ENCODE measurements at places on chromosomes 1 and 21.

DNA sequence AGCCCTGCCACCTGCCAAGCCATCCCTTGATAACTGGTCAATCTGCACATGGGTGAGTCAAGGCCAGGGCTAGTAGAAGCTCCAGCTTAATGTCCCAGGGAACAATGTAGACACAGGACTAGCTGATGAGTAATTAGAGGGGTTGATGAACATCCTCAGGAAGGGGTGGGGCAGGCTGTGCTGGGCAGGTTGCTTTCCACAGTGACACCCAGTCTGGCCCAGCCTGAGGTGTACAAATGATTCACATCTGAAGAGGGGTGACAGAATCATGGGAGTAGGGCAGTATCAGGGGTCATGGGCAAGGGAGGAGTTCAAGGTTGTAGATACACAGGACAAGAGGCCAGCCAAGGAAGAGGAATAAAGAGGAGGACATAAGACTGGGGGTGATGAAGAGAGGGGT, 4.3 kb downstream of the LPAR3 start:
- DNase-seq = no peak

DNA sequence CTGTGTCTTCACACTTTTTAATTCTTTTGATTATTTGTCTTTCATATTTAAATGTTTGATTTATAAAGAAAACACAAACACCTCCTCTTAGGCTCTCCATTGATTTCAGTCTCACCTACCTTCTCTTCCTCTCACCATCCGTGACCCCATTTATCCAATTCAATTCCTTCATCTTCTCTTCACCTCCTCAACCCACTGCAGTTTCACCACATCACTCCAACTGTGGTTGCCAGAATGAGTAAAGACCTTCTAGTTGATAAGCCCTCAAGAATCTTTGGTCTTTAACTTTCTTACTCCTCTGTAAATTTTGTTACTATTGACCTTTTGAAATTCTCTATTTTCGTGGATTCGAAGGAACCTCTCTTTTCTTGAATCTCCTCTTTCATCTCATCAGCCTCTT, 260.7 kb downstream of the CHRM3 start:
- DNase-seq = no peak

DNA sequence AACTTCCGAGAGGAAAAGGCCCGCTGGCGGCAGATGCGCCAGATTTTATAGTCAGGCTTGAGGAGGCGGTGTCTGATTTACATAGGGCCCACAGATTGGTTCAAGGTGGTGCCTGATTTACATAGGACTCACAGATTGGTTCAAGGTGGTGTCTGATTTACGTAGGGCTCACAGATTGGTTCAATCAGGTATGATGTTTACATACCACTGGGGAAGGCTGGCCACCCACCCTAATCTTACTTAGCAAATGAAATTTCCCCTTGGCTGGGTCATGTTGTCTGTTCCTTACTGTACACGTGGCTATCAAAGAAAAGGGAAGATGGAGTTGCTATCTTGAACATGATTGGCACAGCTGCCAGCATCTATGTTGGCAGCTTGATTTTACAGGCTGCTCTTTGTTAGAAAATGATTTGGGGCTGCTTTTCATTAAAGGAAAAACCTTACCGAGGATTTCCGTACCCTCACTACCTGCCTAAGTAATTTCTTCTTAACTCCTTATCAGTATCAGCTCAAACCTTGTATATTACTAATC, 96.3 kb downstream of the SETD4 start:
- DNase-seq = no peak

GRCh38 chr21:26225046-26225445, 54.5 kb upstream of the APP start:
- DNase-seq = no peak

GRCh38 chr1:117681093-117681900, 75.4 kb downstream of the TENT5C start:
- no peak for DNase-seq

- no peak for DNase-seq
Observed at GRCh38 chr21:33871171-33871570, 44.4 kb downstream of the ATP5PO start.

DNA sequence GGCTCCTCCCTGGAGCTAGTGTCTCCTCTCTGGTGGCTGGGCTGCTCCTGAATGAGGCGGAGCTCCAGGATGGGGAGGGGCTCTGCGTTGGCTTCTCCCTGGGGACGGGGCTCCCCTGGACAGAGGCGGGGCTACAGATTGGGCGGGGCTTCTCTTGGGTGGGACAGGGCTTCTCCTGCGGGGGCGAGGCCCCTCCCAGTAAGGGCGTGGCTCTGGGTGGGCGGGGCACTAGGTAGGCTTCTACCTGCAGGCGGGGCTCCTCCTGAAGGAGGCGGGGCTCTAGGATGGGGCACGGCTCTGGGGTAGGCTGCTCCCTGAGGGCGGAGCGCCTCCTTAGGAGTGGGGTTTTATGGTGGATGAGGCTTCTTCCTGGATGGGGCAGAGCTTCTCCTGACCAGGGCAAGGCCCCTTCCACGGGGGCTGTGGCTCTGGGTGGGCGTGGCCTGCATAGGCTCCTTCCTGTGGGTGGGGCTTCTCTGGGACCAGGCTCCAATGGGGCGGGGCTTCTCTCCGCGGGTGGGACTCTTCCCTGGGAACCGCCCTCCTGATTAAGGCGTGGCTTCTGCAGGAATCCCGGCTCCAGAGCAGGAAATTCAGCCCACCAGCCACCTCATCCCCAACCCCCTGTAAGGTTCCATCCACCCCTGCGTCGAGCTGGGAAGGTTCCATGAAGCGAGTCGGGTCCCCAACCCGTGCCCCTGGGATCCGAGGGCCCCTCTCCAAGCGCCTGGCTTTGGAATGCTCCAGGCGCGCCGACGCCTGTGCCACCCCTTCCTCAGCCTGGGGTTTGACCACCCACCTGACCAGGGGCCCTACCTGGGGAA, 22.7 kb upstream of the ARF1 start:
- no peak for DNase-seq

Measured in NCI-H524 treated with DMSO at 0.1 percent for 48 hours (cell line).